ENCODE measurements at places on chromosomes 5 and 9. TPM values are rescaled to one million over a fixed set of nuclear protein-coding genes. Genes with fewer than 3 reads are reported as not detected.

The NOXA1 gene
- 0.84 TPM for total RNA-seq

The LCN12 gene
- not detected for total RNA-seq

The DAB2 gene
- 12.6 TPM for total RNA-seq

The FOXD4L4 gene
- not detected for total RNA-seq

The AGXT2 gene
- not detected for total RNA-seq

The GRXCR2 gene
- total RNA-seq, result not detected

The SPATA9 gene
- not detected for total RNA-seq

The LMNB1 gene
- total RNA-seq, result 26.5 TPM

The LHX3 gene
- total RNA-seq, result not detected

The TMED7 gene
- total RNA-seq, result 121 TPM

The CRHBP gene
- total RNA-seq, result not detected

The MZB1 gene
- total RNA-seq, result not detected

The IL17B gene
- not detected for total RNA-seq

The SOX30 gene
- not detected for total RNA-seq

The DMRT2 gene
- total RNA-seq, result not detected

The MARCHF11 gene
- total RNA-seq, result not detected

The SLC25A2 gene
- total RNA-seq, result not detected

The CATSPER3 gene
- total RNA-seq, result 0.13 TPM

The LCN10 gene
- total RNA-seq, result 0.21 TPM

The TAF11L5 gene
- not detected for total RNA-seq

The INSYN2B gene
- 0.17 TPM for total RNA-seq

The FBXL7 gene
- 4.4 TPM for total RNA-seq

The EIF4EBP3 gene
- 6.4 TPM for total RNA-seq

The SPATA31A3 gene
- not detected for total RNA-seq

The PCDHGA10 gene
- 6.0 TPM for total RNA-seq

The PCDHGA12 gene
- 3.6 TPM for total RNA-seq

The MSANTD3 gene
- total RNA-seq, result 77.3 TPM

The C9orf50 gene
- total RNA-seq, result not detected

The SOWAHA gene
- 0.21 TPM for total RNA-seq

The SMIM32 gene
- not detected for total RNA-seq

The IL33 gene
- 0.68 TPM for total RNA-seq

The FAM78A gene
- total RNA-seq, result 1.0 TPM

The CYLC2 gene
- total RNA-seq, result not detected

The LIX1 gene
- total RNA-seq, result not detected

The PAM gene
- total RNA-seq, result 109 TPM

The NR5A1 gene
- total RNA-seq, result not detected

All from kidney epithelial cell (primary cell).